ENCODE measurements at places on chromosomes 2 and 18. TPM values are rescaled to one million over a fixed set of nuclear protein-coding genes. Genes with fewer than 3 reads are reported as not detected.

DNA sequence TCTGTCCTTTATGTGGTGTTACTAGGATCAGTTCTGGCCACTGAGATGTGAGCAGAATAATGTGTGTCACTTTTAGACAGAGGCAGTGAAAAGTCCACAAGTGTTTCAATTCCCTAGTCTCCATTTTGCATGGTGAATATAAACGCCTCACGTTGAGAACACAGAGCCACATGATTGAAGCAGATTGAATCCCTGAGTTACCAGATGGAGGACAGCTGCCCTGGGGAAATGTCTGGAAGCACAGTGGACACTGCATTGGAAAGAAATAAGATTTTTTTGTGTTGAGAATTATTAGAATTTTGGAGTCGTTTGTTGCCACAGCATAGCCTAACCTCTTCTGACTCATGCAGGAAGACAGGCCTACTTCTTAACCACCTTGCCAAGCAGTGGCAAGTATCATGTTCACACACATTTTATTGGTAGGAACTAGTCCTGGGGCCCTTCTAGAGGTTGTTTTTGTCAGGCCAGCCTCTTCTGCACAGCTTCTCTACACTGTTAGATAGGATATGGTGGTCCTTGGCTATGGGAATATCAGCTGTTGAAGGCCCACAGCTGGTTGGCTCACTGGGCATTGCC is 188.6 kb downstream of the TMEM182 start:
- no peak for DNase-seq

SLC9A2 gene
- total RNA-seq, result 0.15 TPM

GRCh38 chr18:59148192-59148591 is 8.5 kb downstream of the SEC11C start:
- no peak for DNase-seq

- DNase-seq, result no peak
Observed at GRCh38 chr2:27471961-27472360, 17.6 kb downstream of the IFT172 start.

DNA sequence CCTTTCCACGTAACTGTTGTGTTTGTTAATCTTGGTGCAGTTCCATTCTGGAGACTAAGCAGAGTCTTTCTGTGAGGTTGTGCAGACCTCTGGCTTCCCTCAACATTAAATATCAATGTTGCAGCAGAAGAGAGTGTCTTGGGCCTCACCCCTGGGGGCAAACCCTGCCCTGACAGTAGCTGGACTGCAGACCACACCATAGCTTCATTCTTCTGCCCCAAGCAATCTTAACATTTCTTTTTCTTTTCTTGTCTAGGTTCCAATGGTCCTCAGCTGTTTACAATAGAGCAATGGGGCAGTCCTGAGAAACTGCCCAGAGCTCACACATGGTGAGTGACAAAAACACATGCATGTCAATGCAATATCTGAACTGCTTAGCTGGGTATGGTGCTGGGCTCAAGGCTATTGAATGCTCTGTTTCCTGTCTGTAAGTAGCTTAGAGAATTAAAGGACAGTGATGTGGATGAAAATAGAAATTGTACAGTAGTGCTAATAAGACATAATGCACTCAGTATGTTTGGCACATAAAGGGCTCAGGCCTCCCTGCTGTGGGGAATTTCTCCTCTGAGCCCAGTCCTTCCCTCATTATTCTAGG is 237.6 kb downstream of the ALPK2 start:
- DNase-seq, result no peak

Measured in left ventricle myocardium superior (tissue), 1 donor.